ENCODE measurements at places on chromosomes 12 and 14. TPM values are rescaled to one million over a fixed set of nuclear protein-coding genes. Genes with fewer than 3 reads are reported as not detected.

CD163L1 gene
- total RNA-seq, result not detected

DNA sequence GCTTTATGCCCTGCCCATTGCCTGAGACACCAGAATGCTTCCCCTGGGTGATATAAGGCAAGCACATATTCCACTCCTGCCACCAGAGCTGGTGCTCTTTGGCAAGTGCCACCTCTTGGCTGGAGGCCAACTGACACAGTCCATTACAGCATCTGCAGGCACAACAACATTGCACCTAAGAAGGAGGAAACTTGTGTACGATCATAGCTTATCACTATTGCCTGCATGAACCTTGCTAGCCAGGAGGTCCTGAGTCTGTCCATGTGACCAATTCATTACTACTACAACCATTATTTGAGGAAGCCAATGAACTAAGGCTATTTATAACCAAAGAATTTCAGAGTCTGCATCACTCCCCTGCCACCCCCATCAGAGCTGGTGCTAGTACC, 119.8 kb upstream of the SCAF11 start:
- H3K4me1 ChIP-seq, result no peaks in the 10 kb centered on the region

- DNase-seq, result no peak
- H3K36me3 ChIP-seq, result peaks cover 9% of the 10 kb centered on the region
- peak overlapping the region; percentile 74 for H3K4me3 ChIP-seq
- peaks cover 6% of the 10 kb centered on the region for H3K4me1 ChIP-seq
Measured at GRCh38 chr12:7130701-7131501, 730 bp downstream of the CLSTN3 start.

DNA sequence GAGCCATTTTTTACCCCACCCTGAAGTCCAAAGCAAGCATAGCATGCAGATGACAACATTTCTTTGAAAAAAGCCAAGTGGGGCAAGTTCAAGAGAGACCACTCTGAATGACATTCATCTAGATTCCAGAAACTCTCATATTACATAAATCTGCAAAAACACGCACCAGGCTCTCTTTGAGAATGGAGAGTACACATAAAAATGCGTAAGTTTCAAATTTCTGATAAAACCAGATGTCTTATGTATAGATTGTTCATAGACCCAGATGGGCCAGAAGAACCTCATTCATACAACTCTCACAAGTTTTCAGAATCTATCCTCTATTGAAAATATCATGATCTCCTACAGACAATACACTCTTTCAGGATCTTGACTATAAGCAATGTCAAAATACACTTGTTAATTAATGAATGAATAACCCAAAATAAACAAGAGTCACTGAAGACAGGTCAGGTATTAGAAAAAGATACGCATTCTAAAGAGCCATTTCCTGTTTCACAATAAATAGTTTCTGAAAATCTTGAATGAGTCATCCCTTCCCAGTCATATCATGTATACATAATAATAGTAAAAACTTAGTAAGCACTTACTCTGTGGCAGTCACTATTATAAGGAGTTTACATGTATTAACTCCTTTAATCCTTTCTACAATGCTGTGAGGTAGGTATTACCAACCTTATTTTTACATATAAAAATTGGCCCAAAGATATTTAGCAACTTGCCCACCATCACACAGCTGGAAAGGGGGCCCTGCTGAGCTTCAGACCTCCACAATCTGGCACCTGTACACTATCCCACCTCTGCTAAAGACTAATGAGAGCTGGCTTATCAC, 72.0 kb downstream of the PPP2R5E start:
- DNase-seq, result no peak
- peaks cover 31% of the 10 kb centered on the region for H3K4me1 ChIP-seq
- H3K27me3 ChIP-seq, result no peaks in the 10 kb centered on the region

CEP83 gene
- total RNA-seq, result 23.6 TPM
